Right ventricle myocardium inferior (tissue), 1 donor: ENCODE measurements at places on chromosomes 5 and 9.

GRCh38 chr9:116816484-116816883, 129.4 kb downstream of the TRIM32 start:
- no peak for DNase-seq

GRCh38 chr9:79480639-79481038, 91.1 kb upstream of the TLE4 start:
- DNase-seq, result no peak

- DNase-seq, result no peak
Measured at GRCh38 chr5:36522746-36523065, 83.7 kb upstream of the SLC1A3 start.

DNA sequence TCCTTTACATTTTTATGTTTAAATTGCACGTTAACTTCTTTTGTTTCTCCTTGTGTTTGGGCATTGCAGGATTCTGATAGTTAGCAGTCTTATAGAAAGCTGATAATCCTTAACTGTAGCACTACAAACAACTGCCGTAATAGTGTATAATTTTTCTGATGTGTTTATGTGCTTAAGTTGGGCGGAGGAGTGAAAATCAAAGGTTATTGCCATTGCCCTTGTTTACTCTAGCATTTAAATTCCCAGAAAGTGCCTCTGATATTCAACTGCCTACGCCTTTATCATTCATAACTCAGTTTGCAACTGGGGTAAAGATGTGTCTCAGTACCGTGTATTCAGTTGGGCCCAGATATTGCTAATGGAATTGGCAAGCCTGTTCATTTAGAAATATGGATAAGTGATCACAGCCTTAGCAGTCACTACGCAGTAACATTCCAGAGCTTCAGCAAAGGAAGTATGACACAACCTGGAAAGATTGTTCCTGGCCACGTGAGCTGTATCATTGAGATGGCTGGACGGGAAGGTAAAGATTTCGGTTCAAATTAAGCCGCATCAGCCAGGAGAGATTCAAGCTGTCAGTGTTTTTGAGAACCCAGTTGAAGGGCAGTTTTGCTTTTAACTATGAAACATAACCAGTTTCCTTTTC, 28.1 kb upstream of the LRRTM2 start:
- no peak for DNase-seq

DNA sequence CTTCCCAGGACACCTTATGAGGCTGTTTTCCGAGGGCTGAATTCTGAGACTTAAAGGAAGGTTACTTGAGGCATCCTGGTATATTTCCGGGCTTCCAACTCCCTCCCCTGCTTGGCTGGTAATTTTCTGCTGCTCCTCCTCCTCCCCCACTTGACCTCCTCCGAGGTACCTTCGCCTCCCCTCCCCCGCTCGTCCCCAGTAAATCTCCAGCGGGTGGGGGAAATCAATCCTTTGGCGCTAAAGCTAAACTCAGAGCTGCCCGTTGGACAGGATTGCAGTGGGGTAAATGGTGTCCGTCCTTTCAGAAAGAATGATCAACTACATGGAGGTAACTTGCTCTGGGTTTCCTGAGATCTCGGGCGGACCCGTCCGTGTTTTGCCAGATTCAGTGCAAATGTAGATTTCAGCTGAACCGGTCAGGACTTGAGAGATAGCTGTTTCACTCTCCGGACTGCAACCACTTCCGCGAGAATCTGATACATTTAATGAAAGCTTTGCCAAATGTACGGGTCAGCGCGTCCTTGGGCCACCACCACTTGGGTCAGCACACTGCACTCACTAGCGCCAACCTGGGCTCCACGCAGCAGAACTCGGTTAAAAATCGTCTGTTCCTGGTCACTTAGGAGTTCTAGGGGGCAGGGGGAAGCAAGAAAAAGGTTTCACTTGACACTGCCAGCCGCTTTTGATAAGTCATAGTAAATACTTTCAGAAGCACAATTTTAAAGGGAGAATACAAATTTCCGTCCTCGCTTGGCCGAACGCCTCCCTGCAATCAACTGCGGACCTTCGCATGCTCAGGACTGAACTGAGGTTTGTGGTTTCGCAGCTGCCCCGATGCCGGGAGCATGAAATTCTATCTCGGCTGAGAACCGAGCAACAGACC, 4.6 kb upstream of the ISL1 start:
- no peak for DNase-seq

DNA sequence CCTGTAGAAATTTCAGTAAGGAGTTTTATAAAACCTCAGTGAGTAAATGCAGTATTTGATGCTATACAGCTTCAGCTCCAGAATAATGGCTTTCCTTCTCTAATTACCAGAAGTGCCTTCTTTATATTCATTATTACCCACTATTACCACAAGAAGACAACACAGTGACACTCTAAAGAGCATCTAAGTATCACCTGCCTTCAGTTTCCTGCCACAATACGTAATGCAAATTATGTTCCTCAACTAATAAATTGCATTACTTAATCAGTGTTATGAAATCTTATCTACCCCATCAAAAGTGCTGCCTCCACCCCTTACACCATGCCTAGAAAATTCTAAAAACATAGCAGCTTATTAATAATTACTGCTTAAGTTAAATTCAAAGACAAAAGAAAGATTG, 91.9 kb downstream of the TRPM6 start:
- no peak for DNase-seq

- DNase-seq, result no peak
Measured at GRCh38 chr5:147913786-147914185, 7.4 kb upstream of the C5orf46 start.

DNA sequence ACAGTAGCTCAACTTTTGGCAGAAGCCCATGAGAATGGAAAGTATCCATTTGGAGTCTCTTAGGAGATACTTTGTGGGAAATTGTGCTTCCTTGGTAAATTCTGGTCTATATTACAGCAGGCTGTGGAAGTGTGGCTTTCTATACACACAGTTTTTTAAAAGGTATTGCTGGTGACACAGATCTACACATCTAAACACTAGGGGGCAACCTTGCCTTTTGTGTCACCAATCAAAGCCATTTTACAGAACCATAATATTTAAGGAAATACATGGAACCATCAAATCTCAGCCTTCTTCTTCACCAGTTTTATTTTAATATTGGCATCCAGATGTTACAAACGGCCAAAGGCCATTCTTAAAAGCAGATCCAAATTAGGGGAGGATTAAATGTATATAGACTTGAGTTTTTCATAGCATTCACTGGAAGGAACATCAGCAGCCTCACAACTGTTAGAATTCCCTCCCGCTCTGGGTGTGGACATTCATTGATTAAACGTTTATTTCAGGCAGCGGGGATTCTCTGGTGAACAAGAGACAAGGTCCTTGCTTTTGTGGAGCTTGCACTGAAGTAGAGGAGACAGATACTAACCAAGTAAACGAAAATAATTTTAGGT, 132.4 kb upstream of the EPB41L4A start:
- no peak for DNase-seq

DNA sequence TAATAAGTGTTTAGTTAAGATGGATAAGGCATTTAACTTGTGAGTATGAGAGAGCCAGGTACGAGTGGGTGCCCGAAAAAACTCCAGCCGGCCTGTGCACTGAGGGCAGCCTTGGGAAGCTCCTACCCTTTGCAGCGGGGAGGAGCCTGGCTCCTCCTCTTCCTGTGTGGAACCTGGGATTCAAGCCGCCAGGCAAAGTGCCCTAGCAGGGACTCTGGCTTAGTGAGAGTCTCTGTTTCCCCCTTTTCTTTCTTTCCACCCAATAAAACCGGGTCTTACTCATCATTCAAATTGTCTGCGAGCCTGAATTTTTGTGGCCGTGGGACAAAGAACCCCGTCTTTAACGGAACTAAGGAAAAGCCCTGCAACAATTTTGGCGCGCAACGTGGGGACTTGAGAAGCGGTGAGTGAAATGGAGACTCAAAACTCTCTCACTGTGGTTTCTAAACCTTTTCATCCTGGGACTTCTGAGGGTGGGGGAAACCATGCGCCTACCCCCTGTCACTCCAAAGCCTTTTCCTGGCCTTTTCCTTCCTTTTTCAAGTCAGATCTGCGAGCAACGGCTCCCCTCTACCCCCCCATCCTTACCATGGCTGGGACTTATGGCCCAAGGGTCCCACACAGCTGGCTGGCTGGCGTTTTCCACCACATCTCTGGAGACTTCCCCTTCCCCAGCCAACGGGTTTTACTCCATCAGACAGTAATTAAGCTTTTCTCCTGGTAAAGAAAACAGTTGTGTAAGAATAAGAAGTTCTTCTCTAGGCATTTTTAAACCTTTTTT, 535.7 kb upstream of the ACO1 start:
- DNase-seq, result no peak

DNA sequence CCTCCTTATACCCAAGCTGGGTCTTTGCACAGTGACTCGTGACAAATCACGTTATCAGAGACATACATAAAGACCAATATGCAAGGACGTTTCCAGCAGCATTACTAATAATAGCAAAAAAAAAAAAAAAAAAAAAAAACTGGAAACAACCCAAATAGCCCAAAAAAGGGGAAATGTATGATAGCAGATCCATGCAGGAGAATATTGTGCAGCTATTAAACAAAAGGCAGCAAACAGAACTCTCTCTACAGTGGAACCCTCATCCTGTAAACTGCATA, 37.7 kb downstream of the C5orf15 start:
- DNase-seq, result no peak

DNA sequence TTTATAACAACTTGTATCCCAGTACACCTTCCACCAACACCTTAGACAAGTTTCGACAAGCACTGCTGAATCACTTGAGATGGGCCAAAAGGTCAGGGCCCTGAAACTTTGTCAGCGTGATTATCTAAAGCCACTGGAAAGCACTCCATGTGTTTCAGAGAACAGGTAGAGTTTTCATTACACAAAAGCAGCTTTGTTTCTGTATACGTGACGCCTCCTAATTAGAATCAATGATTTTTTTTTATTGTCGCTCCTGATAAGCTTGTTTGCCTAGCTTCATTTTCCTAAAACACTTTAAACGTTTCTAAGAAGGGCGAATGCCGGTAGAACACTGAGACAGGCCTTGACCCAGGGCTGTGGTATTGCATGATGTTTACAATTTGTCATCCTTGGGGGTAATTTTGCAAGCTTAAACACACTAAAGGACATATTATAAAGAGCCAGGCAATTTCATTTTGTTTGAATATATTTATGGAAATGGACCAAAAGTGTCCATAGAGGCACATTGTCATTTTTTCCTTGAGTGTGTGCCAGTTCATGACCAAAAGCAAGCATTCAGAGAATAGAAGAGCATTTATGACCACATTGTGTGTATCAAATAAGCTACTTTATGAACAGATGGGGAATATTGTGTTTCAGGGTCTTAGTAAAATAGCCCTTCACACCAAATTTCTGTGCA, 193.6 kb downstream of the GLIS3 start:
- no peak for DNase-seq
